HTR-8/SVneo (cell line): ENCODE measurements at places on chromosomes 3 and 15.
A peak's percentile ranks its signal among the peaks of the same experiment; 100 is the strongest.

DNA sequence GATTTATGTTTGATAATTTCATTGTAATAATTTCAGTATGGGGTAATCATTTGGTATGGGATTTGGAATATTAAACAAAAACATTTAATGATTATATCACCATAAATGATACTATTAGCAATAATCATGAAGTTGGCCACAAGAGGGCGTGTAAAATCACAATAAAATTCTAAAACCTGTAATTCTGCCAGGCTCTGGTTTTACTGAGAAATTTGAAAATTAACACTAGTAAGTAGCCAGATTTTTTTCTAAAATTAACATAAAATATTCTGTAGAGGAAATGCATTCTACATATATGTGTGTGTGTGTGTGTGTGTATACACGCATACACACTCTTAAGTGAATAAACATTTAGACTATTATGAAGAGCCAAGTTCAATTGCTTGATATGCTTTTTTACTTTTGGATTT is 40.5 kb downstream of the FEZF2 start:
- no peak for DNase-seq

DNA sequence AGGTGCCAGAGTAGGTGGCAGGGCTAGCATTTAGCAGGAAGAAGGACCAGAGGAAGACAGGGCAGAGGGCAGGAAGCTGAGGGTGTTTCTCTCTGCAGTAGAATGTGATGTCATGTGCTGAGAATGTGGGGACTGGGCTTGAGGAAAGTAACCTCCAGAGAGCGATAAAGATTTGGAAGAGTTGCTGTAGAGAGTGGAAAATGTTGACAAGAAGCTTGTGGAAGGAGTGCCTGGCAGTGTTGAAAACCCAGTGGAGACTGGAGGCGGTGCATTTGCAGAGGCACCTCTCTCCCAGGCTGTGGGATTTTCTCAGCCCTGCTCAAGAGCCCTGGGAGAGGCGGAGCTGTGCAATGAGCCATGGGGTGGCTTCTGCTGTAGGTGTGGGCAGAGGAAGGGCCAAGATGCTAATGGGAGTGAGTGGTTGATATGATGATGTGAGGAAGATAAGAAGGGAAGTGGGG is 54.8 kb downstream of the MESD start:
- peak; percentile 42 for DNase-seq

GRCh38 chr3:44976002-44976815 is at the start of the genes EXOSC7 and ZDHHC3:
Gene EXOSC7 (plus strand): TSS chr3:44976244. CDS start chr3:44976278, 34 bp downstream.
Gene ZDHHC3 (minus strand): TSS chr3:44976174. CDS start chr3:44959436, 16,738 bp downstream.
- DNase-seq, result peak; percentile 88

DNA sequence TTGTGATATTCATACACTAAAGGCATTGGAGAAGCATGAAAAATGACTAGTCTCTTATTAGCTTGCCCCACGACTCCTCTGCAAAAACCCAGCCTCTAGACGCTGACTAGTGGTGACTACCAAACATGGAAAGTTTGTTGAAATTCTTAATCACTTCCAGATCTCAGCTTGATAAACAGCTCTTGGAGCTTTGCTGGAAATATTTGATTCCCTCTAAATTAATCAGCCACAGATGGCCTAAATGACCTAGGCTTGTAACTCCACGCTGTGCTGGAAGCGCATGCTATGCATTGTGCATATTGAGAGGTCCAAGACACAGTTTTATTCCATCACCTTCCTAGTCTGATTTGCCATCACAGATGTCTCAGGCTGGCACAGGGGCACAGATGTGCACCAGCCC is 244.7 kb upstream of the ST8SIA2 start:
- DNase-seq, result no peak

- DNase-seq, result no peak
Measured at GRCh38 chr15:88985547-88986393, 72.6 kb upstream of the MFGE8 start.

GRCh38 chr3:135576751-135577150 is 388.8 kb upstream of the PPP2R3A start:
- DNase-seq, result no peak

GRCh38 chr3:169772305-169772896 is 795 bp upstream of the MYNN start:
- DNase-seq, result no peak

DNA sequence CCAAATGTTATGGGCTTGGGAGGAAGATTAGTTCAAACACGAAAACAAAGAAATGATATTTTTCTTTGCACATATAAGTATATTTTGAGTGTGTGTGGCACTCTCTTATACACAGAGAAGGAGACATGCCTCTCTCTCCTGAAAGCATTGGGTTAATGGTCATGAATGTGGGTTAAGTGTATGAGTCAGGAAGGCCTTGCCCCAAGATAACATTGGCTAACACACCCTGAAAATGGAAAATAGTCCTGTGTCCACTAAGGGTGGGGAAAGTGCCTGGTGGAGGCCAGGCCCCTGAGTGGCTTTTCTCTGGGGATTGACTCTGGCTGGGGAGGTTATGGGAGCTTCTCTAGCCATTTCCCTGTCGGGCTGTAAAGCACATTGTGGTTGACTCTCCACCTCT is 332.7 kb upstream of the ONECUT1 start:
- DNase-seq, result no peak

GRCh38 chr3:177476921-177477435 is 279.7 kb upstream of the TBL1XR1 start:
- DNase-seq, result no peak

DNA sequence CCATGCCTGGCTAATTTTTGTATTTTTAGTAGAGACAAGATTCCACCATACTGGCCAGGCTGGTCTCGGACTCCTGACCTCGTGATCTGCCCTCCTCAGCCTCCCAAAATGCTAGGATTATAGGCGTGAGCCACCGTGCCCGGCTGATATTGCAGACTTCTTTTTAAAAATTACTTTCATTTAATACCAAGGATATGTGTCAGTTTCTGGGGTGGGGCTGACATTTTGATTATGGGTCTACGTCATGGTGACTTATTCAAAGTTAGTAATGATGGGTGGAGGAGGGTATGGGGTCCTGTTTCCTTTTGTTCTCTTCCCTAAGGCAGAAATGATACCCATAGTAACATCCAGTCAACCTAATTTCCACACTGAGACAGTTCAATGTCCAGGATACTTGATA is 34.7 kb downstream of the GBE1 start:
- DNase-seq, result no peak

- DNase-seq, result no peak
Measured at GRCh38 chr15:65466901-65467300, 44.2 kb upstream of the IGDCC4 start.

DNA sequence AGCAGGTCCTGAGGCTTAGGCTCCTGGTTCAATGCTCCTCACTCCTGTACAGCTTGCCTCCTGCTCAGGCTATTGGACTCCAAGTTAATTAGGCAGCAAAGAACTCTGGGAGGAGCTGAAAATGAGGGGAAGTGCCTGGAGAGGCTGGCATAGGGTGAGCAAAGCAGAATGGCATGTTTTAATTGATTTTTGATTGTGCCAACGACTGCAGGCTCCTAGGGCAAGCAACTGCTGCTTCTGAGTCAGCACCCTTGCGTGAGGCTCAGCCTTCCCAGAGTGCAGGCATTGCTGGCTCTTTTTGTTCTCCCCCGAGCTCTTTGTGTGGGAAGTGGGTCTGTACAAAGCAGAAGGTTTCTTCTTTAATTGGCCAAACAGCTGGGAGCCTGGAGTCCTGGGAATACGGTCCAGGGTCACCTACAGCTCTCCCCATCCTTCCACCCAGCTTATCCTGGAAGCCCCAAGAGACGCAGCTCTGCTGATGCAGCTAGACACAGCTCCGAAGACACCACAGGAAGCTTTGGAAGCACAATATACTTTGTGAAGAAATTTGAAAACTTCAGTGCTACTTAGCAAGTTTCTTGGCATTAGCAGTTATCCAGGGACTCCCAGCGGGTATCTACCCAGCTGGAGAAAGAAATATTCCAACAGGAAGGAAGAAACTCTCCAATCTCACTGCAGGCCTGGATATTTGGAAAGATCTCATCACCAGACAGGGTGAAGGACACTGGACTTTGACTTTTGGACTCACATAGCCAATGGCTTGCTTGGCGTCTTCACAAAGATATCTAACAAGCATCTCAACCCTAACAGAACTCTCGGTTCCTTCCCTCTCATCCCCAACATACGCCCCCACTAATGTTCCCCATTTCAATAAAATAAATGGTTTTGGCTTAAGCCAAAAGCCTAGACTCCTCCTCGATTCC is 76.8 kb downstream of the BDH1 start:
- no peak for DNase-seq

- no peak for DNase-seq
Measured at GRCh38 chr15:35136321-35137189, 51.5 kb upstream of the NANOGP8 start.

DNA sequence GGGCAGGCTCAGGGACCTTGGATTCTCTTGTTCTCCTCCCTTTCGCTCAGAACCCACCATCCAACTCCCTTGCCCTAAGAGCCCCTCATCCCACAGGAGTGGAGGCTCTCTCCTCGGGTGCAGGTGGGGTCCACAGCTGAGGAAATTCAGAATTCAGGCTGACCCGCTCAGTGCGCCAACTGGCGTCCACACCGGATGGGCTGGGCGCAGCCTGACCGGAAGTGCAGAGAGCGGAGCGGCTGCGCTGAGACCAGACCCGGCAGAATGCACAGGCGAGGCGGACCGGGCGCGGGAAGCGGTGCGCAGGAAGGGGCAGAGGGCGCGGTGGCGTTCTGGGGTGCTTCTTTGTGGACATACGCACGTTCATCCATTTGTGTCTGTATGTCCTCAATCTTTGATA is 210.4 kb upstream of the NDN start:
- DNase-seq, result no peak

DNA sequence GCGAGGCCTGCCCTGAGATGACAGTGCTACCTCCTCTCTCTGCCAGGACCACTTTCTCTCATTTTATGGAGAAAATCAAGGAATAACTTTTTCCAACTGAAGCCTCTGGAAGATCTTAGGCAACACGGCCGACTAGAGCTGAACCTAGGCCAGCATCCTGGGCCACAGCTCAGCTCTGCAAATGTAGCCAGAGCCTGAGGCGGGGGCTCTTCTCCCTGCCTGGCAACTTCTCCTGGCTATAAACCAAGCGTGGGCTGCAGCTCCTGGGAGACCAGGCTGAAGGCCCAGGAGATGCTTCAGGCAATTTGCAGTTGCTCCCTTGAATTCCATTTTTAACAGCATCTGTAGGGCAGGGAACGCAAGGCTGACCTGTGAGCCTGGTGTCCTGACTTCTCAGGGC is 74.9 kb downstream of the CEMIP start:
- DNase-seq, result no peak

- no peak for DNase-seq
Measured at GRCh38 chr15:72570059-72570458, 84.4 kb upstream of the GOLGA6B start.

GRCh38 chr3:115239717-115240116 is 92.6 kb upstream of the ZBTB20 start:
- peak; percentile 69 for DNase-seq

DNA sequence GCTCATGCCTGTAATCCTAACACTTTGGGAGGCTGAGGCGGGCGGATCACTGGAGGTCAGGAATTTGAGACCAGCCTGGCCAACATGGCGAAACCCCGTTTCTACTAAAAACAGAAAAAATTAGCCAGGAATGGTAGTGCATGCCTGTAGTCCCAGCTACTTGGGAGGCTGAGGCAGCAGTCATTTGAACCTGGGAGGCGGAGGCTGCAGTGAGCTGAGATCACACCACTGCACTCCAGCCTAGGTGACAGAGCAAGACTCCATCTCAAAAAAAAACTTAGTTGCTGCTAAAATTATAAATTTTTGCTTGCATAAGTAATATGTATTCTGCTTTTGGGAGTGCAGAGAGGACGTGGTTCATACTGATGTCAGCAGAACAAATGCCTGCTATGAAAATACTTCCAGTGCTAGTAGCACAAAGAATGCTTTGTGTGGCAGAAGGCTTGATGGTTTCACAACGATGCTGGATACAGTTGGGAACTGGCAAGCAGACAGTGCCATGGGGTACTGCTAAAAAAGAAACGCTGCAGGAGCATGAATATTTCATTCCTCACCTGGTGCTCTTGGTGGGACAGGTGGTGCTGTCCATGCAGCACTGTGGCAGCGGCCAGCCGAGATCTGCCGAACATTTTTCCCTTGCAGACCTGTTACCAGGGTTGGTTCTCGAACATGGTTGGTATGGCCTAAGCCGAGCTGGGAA is 31.1 kb downstream of the FBXL22 start:
- no peak for DNase-seq

- DNase-seq, result no peak
Measured at GRCh38 chr3:52437326-52438103, 7.4 kb downstream of the SEMA3G start.

GRCh38 chr15:32029409-32029861 is 880 bp upstream of the CHRNA7 start:
- DNase-seq, result no peak

- DNase-seq, result no peak
Measured at GRCh38 chr3:178459038-178459410, 77.2 kb upstream of the KCNMB2 start.

DNA sequence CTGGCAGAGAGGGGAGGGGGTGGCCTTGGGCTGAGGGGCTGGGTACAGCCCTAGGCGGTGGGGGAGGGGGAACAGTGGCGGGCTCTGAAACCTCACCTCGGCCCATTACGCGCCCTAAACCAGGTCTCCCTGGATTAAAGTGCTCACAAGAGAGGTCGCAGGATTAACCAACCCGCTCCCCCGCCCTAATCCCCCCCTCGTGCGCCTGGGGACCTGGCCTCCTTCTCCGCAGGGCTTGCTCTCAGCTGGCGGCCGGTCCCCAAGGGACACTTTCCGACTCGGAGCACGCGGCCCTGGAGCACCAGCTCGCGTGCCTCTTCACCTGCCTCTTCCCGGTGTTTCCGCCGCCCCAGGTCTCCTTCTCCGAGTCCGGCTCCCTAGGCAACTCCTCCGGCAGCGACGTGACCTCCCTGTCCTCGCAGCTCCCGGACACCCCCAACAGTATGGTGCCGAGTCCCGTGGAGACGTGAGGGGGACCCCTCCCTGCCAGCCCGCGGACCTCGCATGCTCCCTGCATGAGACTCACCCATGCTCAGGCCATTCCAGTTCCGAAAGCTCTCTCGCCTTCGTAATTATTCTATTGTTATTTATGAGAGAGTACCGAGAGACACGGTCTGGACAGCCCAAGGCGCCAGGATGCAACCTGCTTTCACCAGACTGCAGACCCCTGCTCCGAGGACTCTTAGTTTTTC is 4.9 kb downstream of the ISL2 start:
- no peak for DNase-seq

- no peak for DNase-seq
Measured at GRCh38 chr3:34361921-34362320, 563.5 kb downstream of the PDCD6IP start.

DNA sequence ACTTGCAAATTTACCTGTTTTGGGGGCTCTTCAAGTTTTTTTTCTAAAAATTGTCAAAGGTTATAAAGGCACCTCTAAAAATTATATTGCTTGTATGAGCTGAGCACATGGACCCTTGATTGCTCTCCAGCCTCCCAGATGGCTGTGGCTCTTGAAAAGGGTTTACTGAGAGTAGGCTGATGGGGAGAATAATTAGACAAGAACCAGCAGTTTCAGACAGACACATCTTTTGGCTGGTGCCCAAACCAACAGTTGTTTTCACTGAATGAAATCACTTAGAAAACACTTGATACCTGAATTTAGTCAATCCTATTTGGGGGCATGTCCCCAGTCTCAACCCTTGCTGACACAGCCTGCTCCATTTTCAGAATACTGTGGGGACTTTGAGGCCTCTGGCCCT is 217.6 kb downstream of the KBTBD8 start:
- DNase-seq, result no peak

GRCh38 chr3:178048768-178049167 is 487.5 kb upstream of the KCNMB2 start:
- DNase-seq, result no peak

- no peak for DNase-seq
Measured at GRCh38 chr15:67135494-67135893, 70.1 kb downstream of the SMAD3 start.
